ENCODE measurements at places on chromosomes 5 and 9. TPM values are rescaled to one million over a fixed set of nuclear protein-coding genes. Genes with fewer than 3 reads are reported as not detected.

ANKRD55 gene
- total RNA-seq = 2.6 TPM

FOXD1 gene
- under 0.01 TPM for total RNA-seq

LAMC3 gene
- total RNA-seq = under 0.01 TPM

PSD2 gene
- not detected for total RNA-seq

NPR3 gene
- 1.3 TPM for total RNA-seq

MAP1B gene
- 216 TPM for total RNA-seq

PCDHA2 gene
- total RNA-seq = not detected

LPAR1 gene
- total RNA-seq = 0.33 TPM

LCN9 gene
- total RNA-seq = not detected

TLX3 gene
- total RNA-seq = not detected

ENTPD2 gene
- total RNA-seq = not detected

NMUR2 gene
- total RNA-seq = not detected

PCSK1 gene
- 2.3 TPM for total RNA-seq

P4HA2 gene
- 42.8 TPM for total RNA-seq

SMAD5 gene
- total RNA-seq = 68.3 TPM

FBLL1 gene
- total RNA-seq = 0.65 TPM

OR13C2 gene
- total RNA-seq = not detected

BTNL8 gene
- total RNA-seq = not detected
